GM23248 (cell line): ENCODE measurements at places on chromosomes 1 and 21. TPM values are rescaled to one million over a fixed set of nuclear protein-coding genes. Genes with fewer than 3 reads are reported as not detected.

Gene NPHS2
- not detected in 2 replicates for polyA plus RNA-seq

Gene RHD
- polyA plus RNA-seq = 0.32 and 0.33 TPM in 2 replicates

Gene TMEM240
- polyA plus RNA-seq = 0.44 and 0.76 TPM in 2 replicates

- peak; percentile 85 for DNase-seq
Observed at GRCh38 chr1:202625416-202626360, 84.6 kb downstream of the SYT2 start.

GRCh38 chr1:67171574-67171955 is 5.3 kb downstream of the IL23R start:
- no peak for DNase-seq

DNA sequence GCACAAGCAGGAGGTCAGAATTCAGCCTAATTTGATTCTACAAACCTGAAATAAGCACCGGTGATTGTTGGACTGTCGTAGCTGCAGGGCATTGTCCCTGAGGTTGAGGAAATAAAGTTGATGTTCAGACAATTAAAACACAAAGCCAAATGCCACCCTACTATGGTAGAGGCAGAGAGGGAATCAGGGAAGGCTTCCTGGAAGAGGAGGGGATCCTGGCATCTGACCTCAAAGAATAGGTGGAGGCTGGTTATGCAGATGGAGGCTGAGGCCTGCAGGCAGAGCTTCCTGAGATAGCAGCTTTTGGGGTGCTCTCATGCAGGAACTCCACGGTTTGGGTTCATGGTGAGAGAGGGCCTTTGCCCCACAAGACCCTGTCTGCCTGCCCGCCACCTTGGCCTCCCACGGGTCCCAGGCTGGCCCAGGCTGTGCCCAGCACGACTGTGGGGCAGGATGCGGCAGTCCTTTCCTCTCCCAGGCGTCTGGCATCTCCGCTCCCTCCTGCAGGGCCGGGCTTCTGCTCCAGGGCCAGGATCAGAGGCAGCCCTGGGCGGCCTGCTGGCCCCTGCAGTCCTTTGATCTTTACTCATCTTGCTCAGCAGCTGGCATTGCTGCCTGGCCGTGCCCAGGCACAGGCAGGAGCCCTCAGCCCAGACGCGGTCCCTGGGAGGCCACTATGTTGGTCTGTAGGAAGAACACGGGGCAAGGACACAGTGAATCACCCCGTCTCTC is 134.1 kb upstream of the VAMP3 start:
- no peak for DNase-seq

DNA sequence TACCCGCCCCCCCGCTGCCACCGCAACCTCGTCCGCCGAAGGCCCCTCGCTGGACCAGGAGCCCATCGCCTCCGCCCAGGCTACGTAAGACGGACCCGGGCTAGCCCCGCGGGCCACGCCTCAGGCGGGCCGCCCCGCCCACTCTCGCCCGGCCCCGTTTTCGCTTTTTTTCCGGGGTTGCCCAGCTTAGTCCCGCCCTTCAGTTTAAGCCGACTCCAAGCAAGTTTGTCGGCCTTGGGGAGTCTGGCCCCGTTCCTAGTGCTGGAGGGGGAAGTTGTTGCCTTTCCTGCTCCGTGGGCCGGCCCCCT is 3.0 kb downstream of the RUSC1 start:
- DNase-seq = peak; percentile 96

DNA sequence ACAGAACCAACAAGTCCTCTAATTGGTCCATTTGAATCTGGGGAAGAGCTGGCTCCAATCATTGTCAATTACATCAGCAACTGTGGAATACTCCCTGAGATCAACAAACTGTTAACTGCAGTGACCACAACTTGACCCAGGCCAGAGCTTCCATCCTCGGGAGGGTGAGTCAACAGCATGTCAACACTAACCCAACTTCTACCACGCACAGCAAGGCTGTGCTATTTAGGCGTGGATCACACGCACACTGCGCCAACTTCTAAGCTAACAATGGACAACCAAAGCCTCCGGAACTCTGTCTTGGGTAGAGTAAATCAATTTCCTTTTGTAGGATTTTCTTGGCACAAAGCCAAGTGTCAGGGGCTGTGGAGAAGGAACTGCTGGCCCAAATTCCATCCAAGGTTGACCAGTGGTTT is 30.4 kb downstream of the APP start:
- DNase-seq = peak; percentile 89

DNA sequence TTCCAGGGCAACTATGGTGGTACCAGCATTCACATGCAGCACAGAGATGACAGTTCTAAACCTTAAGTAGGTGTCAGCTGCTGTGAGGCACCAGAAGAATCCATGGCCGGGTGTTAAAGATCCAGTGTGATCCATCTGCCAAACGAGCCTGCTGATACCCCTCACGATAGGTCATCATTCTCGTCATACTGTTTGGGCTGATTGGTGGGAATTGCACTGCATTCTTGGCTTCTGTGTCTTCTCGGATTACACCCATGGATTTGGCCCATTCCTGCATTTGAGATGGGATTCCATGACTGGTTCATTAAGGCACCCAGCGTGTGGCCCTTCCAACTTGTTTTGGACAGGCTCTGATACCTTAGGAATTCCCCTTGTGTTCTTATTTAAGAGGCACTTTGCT is 55.2 kb downstream of the ST6GALNAC3 start:
- DNase-seq = no peak

- peak; percentile 90 for DNase-seq
Observed at GRCh38 chr1:243598433-243598832, 251.6 kb downstream of the AKT3 start.

DNA sequence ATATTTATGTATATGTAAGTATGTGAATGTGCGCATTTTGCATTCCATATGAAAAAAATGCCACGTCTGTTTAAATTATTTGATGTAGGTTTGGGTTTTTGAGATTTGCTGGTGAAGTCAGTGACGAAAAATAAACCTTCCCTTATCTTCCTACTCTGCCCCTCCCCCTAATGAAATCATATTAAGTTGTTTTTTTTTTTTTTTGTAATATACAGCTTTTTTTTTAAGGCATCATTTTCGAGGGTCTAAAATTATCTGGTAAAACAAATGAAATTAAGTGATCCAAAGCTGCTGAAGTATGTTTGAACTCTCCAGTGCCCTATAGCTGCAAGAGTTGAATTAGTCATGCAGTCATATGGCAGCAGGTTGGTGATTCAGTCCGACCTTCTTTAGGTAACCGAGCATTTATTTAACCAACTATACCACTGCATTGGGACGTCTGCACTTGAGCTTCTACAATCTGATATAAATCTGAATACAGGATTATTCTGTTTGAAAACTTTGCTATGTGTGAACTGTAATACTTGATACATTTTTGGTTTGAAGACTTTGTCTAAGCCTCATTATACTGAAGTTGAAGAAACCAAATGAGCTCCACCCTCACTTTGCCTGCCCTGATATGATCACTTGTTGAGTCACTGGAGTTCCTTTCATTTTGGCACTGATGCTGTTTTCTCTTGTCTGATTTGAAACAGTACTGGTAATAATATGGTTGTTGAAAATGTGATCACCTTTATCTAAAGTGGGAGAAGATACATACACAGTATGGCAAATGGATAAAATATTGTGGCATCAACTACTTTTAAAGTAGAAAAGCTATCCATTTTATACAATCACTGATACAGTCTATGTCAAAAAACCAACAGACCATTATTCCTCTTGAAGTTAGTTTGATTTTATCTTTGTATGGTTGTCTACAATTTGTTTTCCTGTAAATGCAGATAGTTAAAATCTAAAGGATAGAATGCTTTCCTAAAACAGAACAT is 11.7 kb downstream of the PDIK1L start:
- DNase-seq = peak; percentile 81
